Dermis microvascular lymphatic vessel endothelial cell (primary cell): ENCODE measurements at places on chromosomes 7 and 10.

- no peak for DNase-seq
Measured at GRCh38 chr7:21753071-21753470, 192.6 kb downstream of the CDCA7L start.

DNA sequence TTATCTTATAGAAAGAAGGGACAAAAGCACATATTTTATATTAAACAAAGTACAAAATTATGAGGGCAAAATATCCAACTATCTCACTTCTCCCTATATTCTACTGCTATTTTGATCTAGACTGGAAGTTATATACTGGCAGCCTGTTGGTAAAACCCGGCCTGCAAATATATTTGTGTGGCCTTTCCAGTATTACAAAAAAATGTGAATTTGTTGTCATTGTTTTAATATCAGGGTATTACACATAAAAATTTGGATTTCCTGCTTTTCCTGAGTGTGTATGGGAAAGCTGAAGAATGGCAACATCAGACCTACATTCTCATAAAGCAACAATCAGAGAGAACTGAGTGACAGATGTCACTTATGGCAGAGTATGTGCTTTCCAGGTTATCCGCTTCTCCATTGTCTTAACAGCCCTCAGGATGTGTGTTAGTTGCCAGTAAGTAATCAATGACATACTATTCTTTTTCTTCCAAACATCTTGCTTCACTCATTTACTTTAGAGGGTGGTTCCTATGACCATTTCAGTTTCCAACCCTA lies 7.3 kb downstream of the SYPL1 start:
- DNase-seq, result peak; percentile 73

DNA sequence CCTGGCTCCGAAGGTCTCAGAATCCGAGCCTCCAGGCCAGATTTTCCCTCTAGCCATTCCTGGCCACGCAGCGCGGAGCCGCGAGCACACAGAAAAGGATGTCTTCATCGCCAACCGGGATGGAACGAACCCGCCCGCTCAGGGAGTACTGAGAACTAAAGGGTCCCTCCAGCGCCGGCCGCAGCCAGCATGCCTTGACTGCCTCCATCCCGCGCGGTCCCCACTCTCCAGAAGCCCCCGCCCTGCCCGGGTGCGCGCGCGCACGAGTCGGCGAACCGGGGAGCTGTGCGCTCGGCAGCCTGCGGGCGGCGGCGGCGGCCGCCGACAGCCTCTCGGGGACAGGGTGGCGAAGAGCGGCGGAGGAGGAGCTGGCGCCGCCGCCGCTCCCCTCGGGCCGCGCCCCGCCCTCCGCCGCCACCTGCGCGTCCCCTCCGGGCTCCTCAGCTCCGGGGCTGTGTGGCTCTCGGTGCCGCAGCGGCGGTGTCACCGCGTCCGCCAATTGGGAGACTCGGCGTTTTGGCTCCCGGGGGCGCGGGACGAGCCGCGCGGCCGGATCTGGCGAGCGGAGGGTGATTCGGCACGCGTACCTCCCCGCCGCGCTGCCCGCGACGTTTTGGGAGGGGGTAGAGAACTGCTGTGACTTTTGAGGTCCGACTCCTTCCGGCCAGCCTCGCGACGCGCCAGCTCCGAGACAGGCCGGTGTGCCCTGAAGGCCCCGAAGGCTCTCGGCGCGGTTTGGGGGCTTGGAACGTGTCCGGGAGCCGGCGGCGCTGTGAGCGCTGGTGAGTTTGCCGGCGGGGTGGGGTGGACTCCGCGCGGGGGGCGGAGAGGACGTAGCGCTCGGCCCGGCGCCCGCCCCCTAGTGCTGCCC lies 453 bp upstream of the GALNT17 start:
- no peak for DNase-seq

- no peak for DNase-seq
Measured at GRCh38 chr7:95737828-95738505, 34.4 kb upstream of the DYNC1I1 start.

- no peak for DNase-seq
Measured at GRCh38 chr7:69799048-69799697, 200.9 kb downstream of the AUTS2 start.

GRCh38 chr10:34651416-34652195 lies 163.5 kb downstream of the PARD3 start:
- no peak for DNase-seq

- no peak for DNase-seq
Measured at GRCh38 chr10:99870123-99870730, 87.8 kb downstream of the ABCC2 start.

GRCh38 chr10:19310066-19310465 lies 261.5 kb downstream of the MALRD1 start:
- DNase-seq, result no peak

- DNase-seq, result no peak
Measured at GRCh38 chr7:122975341-122975740, 20.2 kb downstream of the TAS2R16 start.

GRCh38 chr7:133539016-133539415 lies 286.1 kb downstream of the EXOC4 start:
- DNase-seq, result no peak

GRCh38 chr7:155529346-155529745 lies 17.0 kb downstream of the CNPY1 start:
- DNase-seq, result no peak

- DNase-seq, result no peak
Measured at GRCh38 chr10:77625379-77625778, 12.2 kb downstream of the KCNMA1 start.
